NCI-H345 (cell line): ENCODE measurements at places on chromosomes 6 and 20.

DNA sequence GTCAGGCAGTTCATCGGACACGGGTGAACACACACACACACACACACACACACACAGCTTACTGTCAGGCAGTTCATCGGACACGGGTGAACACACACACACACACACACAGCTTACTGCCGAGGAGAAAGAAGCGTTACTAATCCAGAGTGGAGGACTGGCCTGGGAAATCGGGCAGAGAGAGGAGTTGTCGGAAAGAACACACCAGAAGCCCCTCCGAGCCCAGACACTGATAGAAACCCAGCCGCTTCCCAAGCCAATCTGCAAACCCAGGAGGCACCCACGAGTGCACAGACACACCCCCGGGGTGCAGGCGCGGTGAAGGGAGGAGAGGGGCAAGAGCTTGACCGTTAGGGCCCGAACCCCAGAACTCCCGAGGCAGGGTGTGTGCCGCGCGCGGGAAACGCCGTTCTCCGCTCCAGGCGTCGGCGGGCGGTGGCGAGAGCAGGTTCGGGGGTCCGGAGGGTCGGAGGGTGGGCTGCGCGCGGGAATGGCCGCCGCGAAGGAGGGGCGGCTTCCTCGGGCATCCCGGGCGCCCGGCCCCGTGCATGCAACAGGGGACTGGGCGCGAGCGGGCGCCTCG, 636 bp downstream of the ELOVL2 start:
- no peak for DNase-seq

- DNase-seq: no peak
Measured at GRCh38 chr6:12892151-12892550, 175.6 kb downstream of the PHACTR1 start.

- no peak for DNase-seq
Measured at GRCh38 chr20:60167812-60168211, 209.6 kb downstream of the CDH26 start.

DNA sequence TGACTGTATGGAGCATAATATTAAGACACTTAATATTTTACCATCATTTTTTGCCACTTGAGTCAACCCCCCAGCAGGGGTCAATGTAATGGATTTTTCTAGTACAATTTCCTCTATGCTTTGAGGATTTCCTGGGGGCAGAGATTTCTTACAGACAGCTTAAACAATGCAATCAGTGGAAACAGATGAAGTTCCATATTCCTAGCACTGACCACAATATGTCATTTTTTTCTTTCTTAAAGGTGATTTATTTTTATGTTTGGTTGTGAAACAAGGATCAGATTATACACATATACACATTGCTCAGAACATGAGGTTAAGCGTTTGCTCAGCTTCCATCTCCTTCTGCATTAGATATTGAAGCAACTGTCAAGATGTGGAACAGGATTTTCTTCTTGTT, 82.0 kb upstream of the ID4 start:
- DNase-seq: no peak

GRCh38 chr20:46357030-46357514, 48.8 kb upstream of the CDH22 start:
- peak; percentile 17 for DNase-seq

- no peak for DNase-seq
Measured at GRCh38 chr20:41570557-41570956, 47.6 kb downstream of the CHD6 start.

DNA sequence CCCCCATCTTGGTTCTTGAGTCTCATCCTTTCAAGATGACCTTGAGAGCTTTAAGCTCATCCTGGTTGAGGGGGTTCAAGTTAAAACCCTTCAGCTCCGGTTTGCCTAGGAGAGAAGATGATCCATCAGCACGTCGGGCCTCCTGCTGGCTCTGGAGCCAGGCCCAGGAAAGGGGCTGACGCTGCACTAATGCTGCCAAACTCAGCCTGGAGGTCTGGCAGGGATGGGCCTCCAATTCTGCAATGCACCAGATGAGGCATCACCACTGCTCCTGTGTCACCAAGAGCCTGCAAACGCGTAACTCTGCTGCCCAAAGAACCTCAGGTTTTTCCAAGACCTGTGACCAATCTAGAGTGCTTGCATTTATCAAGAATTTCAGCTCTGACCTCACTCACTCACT, 6.1 kb downstream of the PDRG1 start:
- no peak for DNase-seq

GRCh38 chr20:43536817-43537440, 21.9 kb upstream of the SGK2 start:
- DNase-seq: no peak

- DNase-seq: no peak
Measured at GRCh38 chr6:118886641-118887040, 7.3 kb upstream of the ASF1A start.

- peak; percentile 12 for DNase-seq
Measured at GRCh38 chr6:127302728-127303660, 36.3 kb downstream of the RNF146 start.

DNA sequence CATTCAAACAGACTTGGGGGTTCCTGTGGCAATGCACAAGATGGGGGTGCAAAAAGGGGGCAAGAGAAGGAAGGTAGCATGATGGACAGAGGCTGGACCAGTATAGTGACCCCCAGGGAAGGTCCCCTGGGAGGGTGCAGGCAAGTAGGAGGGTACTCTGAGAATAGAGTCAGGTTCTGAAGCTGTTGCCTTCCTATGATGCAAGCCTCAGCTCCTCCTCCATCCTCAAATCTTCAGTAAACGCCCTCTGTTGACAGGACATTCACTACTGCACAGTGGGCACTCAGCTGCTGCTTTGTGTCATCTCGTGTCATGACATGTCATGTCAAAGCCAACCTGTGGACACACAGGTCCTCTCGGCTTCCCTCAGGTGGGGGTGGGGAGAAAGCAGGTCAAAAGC, 5.8 kb upstream of the SDCBP2 start:
- DNase-seq: no peak

- DNase-seq: no peak
Measured at GRCh38 chr6:34673064-34673463, 23.5 kb downstream of the ILRUN start.

- DNase-seq: no peak
Measured at GRCh38 chr20:48164566-48165400, 379.5 kb upstream of the SULF2 start.

GRCh38 chr6:36700831-36701230, 3.2 kb downstream of the RAB44 start:
- DNase-seq: no peak

DNA sequence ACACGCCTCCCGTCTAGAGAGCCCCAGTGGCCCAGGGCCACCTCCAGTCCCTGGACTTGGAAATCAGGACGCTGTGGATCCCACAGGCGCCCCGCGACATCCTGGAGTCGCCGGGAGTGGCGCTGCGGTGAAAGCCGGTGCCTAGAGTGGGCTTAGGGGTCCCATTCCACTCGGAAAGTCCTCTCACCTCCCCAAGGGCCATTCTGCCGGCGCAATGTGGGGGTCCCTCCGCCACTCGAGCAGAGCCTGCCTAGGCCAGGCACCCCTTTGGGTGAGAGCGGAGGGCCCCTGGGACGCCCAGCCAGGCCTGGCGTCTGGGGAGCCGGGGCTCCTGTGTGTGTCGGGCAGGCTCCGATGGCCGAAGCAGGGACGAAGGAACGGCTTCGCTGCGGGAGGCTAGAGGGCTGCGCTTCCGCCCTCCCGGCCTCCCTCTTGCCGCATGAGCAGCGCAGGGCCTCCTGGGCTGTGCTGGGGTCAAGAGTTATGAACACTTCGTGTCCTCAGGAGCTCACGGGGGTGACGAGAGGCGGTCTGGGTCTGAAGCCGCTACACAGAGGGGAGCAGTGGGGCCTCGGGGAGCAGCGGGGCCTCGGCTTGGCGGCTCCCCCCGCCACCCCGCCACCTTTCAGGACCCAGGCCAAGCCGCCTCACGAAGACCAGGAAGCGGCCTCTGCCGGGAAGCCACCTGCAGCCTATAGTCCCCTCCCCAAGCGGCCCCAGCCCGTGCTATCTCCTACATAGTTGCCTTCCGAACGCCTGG, 13.6 kb downstream of the POU3F2 start:
- DNase-seq: no peak

GRCh38 chr6:162733489-162733888, 5.7 kb downstream of the PACRG start:
- DNase-seq: no peak

DNA sequence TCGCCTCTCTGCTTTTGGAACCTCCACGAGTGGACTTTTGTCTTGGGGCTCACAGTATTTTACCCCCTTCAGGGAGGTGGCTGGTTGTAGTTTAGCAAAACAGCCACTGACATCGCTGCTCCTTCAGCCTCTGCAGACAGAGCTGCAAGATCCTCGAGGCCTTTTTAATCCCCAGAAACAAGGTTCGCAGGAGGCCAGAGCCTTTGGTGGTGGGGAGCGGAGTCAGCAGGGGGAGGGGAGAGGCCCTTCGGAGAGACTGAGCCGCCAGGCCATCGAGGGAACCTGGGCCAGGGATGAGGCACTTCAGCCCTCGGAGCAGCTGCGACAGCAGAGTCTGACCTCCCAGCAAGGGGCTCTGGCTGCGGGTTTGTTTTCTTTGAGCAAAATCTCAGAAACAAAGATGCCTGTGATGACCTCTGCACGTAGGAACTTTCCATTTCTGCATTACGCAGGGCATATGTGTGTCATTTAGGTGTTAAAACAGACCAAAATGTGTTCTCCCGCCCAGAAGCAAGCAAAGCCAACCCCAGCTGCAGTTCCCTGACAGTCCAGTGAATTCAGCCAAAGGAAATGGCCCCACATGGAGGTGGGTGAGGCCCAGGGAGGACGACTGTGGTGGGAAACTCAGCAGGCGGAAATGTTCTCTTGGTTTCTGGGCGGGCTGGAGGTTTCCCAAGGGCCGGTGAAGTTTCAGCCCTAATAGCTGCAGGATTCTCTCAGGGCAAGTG, 171.2 kb upstream of the SULF2 start:
- no peak for DNase-seq

- no peak for DNase-seq
Measured at GRCh38 chr6:104601131-104601651, 258.5 kb downstream of the HACE1 start.

DNA sequence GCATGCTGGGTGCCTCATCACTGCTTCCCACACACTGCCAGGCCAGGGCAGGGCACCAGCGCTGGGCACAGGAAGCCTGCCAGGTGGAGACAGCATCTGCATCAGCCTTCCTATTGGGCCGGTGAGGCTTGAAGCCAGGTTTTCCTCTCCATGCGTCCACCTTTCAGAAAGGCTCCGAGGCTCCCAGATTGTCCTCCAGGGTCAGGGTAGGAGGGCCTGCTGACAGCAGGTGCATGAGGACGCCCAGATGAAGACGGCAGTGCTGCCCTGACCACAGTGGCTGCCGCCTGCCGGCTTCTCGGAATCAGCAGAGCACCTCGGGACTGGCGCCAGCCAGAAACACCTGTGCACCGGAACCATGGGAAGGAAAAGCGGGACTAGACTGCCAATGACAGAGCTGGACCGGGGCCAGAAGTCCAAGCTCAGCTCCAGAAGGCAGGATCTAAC, 170.5 kb upstream of the CST7 start:
- DNase-seq: no peak
